ENCODE measurements at places on chromosomes 5 and 9. TPM values are rescaled to one million over a fixed set of nuclear protein-coding genes. Genes with fewer than 3 reads are reported as not detected.
A peak's percentile ranks its signal among the peaks of the same experiment; 100 is the strongest.

DNA sequence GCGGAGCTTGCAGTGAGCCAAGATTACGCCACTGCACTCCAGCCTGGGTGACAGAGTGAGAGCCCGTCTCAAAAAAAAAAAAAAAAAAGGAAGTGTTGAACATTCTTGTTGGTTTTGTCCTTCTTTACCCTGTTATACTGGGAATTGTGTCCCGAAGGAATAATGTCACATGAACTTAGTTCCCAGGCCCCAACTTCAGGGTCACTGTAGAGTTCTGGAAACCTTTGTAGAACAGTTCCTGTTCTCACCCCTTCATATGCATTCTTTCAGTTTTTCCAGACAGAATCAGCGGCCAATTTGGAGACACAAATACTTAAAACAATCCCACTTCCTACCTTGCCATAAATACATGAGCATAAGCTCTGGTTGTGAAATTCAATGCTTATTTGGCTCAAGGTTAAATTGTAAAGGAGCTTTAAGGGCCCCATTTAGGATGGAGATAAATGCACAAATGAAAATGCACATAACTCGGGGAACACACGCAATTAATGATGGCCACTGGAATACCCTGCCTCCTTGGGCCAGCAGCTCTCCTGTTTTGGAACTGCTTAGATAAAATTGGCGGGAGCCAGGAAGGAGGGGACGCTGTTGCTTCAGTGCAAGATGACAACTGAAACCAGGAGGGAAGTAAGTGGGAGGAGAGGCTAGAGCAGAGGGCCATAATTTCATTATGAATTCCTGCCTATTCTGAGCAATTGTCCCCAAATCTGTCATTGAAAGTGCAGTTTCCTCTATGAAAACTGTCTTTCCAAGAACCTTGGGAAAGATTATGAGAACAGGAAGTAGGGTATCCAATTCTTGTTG, 153.7 kb downstream of the FGF1 start:
- no peak for DNase-seq

DNA sequence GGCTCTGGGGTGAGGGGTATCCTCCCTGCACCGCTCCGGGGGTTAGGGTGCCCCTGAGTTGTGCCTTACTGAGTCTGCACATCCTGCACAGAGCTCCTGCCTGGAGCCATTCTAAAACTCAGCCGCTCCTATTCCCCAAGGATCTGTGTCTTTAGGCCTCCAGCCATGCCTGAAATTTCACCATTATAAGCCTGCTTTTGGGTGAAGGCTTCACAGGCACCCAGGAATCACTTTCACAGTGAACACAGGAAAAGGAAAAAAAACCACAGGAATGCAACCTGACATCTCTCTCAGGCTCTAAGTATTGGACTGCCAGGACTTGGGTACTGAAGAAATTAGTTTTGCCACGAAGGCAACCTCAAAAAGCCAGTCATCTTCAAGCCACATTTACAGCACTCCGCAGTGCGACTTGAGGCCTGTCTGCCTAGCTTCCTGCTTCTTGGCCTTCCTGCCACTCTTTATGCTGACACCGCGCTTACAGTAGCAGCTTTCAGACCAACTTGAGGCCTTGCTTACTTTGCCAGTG, 30.9 kb downstream of the GALNT10 start:
- peak; percentile 57 for DNase-seq

Gene COL15A1
- total RNA-seq: not detected

- DNase-seq: no peak
Measured at GRCh38 chr9:137484551-137485315, 25.6 kb upstream of the NSMF start.

GRCh38 chr9:112559629-112560413, 73.2 kb downstream of the KIAA1958 start:
- no peak for DNase-seq

DNA sequence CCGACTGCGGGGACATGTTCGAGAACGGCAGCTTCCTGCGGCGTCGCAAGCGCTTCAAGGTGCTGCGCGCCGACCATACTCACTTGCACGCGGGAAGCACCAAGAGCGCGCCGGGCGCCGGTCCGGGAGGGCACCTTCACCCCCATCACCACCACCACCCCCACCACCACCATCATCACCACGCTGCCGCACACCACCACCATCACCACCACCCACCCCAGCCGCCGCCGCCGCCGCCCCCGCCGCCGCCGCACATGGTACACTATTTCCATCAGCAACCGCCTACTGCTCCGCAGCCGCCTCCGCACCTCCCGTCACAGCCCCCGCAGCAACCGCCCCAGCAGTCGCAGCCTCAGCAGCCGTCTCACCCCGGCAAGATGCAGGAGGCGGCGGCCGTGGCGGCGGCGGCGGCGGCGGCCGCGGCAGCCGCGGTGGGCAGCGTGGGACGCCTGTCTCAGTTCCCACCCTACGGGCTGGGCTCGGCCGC, 514 bp downstream of the FOXB2 start:
- DNase-seq: no peak

- no peak for DNase-seq
Measured at GRCh38 chr9:101652601-101653175, 57.9 kb upstream of the PPP3R2 start.

DNA sequence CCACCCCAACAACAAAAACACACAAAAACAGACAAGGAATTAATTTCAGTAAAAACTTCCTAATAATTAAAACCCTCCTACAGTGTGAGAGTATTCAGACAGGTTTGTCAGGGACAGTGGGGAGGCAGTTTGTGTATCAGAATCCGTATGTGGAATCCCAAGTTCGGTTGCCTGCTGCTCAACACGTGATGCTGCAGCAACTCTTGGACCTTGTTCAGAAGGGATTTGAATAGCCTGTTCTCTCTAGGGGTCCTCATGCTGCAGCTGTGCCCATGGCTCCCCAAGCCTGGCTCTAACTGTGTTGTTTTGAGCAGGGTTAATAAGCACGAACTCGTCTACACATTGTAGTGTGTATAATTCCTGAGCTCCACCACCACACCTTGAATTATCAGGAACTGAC, 28.7 kb downstream of the TLE4 start:
- DNase-seq: no peak

DNA sequence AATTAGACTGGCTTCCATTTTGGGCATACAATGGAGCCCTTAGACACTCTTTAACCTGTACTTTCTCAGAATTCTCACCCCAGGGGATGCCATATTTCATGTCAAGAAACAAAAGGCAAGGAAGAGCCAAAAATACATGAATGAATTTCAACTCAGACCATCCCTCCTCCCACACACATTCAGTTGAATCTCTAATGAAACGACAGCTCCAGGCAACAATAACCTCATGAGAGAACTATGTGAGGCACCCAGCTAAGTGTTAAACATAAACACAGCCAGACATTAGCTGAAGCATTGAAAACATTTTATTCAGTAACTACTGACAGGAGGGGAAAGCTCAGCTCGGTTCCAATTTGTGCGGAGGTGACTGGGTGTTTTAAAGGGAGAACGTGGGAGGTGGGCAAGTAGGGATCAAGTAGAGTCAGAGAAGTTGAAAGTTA, 1359.1 kb upstream of the CDH9 start:
- no peak for DNase-seq

- no peak for DNase-seq
Measured at GRCh38 chr9:33137781-33138264, 29.3 kb downstream of the B4GALT1 start.

DNA sequence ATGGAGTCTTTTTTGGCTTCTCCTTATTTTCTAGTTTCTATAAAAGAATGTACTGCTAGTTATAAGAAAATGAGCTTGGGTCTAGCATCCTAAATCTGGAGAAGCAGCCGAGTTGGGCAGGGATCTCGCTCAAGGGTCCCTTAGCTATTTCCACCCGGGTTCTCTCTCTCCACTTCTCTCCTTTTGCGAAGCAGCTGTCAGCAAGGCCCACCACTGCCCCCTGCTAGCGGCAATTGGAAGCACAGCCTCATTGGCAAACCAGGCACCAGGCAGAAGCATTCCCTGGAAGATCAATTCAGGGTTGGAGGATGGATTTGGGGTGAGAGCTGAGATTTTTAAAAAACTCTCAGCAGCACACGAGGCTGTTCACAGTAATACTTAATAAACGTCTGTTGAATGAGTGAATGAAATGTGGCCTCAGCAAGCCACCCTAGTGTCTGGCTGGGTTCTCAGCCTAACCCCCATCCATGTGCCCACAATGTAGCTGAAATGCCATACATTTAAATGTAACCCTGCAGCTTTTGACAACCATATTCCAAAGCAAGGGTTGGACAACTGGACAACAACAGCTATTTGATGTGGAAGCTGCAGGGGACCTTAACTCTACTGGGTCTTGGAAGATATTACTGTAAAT, 34.6 kb upstream of the TNIP1 start:
- peak; percentile 73 for DNase-seq

Gene FAM81B
- not detected for total RNA-seq

GRCh38 chr5:180718810-180719453, 20.9 kb downstream of the OR2Y1 start:
- DNase-seq: peak; percentile 38

DNA sequence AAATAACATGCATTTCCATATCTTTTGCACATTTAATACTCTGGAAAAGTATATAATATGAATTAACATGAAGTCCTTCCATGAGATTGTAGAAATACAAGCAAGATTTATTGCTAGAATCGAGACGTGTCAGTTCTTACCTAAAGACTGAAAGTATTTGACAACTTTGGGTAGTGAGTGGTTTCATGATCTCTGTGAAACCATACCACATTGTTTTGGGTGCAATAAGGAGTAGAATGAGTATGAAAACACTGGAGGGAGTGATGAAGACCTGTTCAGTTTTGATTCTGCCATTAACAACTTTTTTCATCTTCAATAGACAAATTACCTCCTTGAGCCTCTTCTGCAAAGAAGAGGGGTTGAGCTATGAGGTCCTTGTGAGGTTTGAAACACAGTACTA, 133.7 kb downstream of the NUDT12 start:
- DNase-seq: no peak

DNA sequence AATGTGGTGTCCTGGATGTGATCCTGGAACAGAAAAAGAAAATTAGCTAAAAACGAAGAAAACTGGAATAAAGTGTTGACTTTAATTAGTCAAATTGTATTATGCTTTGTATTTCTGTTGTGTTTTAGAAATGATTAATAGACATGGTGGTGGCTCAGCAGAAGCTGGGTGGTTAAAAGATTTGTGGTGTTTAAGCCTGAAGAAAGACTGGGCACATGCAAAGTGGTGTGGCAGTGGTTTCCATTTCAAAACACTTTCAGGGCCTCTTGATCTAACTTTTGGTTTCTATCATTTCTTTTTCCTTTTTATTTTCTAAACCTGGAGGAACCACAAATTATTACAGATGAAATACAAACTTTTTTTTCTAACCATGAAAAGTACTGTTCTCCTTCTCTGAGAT, 44.1 kb downstream of the ADGRV1 start:
- DNase-seq: no peak

- DNase-seq: no peak
Measured at GRCh38 chr9:124218438-124218982, 39.2 kb upstream of the NEK6 start.

DNA sequence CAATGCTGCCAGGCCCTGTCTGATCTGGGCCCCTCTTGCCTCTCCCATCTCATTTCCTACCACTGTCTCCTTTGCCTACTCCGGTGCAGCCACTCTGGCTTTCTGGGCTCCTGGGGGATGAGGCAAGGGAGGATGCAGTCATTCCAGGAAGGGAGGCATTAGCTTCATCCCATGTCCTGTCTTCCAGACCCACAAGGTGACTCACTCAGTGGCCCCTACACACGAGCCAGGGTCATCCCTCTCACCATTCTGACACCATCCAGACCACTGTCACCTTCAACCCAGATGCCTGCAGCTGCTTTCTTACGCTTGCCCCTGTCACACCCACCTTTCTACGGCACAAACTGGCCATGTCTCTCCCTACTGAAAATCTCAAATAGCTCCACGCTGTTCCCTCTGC, 19.1 kb downstream of the ACSL6 start:
- no peak for DNase-seq

Gene TMEM267
- total RNA-seq: 20.6 TPM

Gene PPP3R2
- total RNA-seq: not detected

Measured in naive thymus-derived CD8-positive, alpha-beta T cell (primary cell).